AML-193 (cell line): ENCODE measurements at places on chromosomes 11 and 22.

GRCh38 chr22:48152164-48152775 lies 1389.8 kb downstream of the TBC1D22A start:
- DNase-seq, result no peak

GRCh38 chr11:12164061-12165014 lies 53.9 kb downstream of the MICAL2 start:
- no peak for DNase-seq

GRCh38 chr22:50675553-50676179 lies 3.0 kb downstream of the SHANK3 start:
- no peak for DNase-seq

- DNase-seq, result no peak
Measured at GRCh38 chr22:30861131-30861530, 107.4 kb downstream of the MORC2 start.

GRCh38 chr11:67499808-67500483 lies 5.2 kb downstream of the PITPNM1 start:
- DNase-seq, result no peak

GRCh38 chr11:24233041-24233440 lies 263.8 kb upstream of the LUZP2 start:
- DNase-seq, result no peak

DNA sequence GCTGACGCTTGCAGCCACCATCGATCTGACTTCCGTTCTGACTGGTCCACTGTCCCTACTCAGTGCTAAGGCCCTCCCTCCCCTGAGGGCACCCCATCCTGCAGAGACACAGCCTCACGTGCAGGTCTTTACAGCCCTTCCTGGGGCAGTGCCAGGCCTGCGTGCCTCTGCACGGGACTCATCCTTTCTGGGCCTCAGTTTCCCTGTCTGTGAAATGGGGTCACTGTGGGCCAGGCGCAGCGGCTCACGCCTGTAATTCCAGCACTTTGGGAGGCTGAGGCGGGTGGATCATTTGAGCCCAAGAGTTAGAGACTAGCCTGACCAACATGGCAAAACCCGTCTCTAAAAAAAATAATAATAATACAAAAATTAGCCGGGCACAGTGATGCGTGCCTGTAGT lies 17.8 kb upstream of the PARVG start:
- DNase-seq, result no peak

DNA sequence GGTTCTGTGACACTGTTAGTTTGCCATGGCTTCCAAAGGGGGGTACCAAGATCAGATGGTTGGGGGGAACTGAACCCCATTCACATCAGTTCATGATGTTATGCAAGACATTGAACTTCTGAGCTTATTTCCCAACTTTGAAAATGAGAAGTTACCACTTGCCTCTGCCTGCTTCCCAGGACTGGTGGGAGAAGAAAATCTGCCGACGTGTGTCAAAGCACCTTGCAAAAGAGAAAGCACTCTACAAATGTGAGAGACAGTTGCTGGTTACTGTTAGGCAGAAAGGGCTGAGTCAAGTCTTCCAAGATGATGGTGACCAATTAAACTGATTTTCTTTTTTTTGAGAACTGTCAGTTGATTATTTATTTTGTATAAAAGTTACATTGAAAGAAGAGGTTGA lies 45.6 kb downstream of the SMCO4 start:
- peak; percentile 39 for DNase-seq

- DNase-seq, result no peak
Measured at GRCh38 chr22:20191000-20191515, 40.2 kb upstream of the CCDC188 start.

DNA sequence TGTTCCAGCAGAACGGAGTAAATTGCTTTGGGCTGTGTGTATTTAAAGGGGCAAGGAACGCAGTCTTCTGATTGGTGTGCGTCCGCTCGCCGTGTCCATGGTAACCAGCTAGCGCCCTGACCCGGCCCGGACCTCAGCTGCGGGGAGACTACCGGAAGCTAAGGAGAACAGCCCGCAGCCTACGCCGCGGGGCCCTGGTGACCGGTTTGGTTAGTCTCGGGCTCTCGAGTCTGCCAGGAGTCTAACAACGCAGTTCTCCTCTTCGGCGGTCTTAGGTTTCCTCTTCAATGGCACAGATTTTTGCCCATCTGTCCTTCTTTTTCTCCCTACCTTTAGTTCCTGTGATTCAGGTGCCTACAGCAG lies 3.5 kb upstream of the OR56A3 start:
- no peak for DNase-seq

DNA sequence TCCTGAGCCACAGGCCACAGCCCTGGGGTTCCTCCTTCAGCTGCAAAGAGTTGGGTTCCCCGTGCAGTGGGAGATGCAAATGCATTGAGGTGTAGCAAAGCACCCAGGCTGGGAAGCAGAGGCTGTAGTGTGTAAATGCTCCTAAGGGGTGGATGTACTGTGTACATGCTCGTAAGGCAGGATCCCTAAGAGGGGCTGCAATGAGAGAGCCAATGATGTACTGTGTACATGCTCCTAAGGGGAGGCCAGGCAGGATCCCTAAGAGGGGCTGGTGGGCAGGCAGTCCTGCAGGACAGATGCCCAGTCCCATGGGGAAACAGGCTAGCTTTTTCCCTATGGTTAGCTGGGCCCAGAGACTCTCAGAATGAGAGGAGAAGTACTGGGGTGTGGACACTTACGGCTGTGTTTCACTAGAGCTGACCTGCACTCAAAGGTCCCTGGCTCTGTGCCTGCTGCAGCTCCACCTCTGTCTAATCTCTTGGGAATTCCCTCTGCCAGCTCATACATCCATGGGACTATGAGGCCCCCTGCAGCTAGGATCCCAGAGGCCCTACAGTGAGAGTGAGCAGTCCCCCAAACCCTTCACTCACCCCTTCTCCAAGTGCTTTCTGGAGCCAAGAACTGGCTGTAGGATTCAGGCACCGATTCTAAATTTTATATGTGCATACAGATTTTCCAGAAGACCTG lies 261.9 kb upstream of the LUZP2 start:
- DNase-seq, result no peak

GRCh38 chr11:22510010-22510409 lies 115.6 kb downstream of the FANCF start:
- no peak for DNase-seq

DNA sequence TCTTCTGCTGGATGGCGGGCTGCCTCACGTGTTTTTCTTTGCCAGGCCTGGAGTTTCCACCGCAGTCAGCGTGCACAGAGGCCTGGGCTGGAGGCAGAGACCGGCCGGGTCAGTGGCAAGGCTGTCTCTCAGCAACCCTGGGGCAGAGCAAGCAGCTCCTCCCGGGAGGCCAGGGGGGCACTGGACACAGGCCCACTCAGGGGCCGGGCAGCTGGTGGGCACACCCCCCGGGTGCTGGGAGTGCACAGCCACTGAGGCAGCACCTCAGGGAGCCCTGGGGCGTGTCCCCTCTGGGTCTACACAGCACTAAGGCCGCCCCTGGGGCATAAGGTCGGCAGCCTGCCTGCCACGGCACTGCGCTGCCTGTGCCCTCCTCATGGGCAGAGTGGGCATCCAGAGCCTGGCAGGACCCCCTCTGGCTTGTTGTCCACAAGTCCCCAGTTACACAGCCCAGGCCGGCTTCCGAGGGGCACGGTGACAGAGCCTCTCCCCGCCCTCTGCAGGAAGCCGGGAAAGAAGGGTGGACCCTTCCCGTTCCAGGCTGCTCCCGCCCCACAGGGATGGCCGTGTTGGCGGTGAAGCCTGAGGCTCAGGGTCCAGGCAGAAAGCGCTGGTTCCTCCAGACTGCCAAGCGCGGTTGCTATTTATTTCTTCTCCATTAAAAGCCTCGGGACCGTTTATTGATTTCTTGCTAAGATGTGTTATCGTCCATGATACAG lies 18.5 kb upstream of the TH start:
- no peak for DNase-seq

- no peak for DNase-seq
Measured at GRCh38 chr11:61079416-61080150, 22.7 kb upstream of the CD5 start.

GRCh38 chr11:12902791-12903486 lies 106.2 kb upstream of the RASSF10 start:
- DNase-seq, result no peak

GRCh38 chr22:43392385-43392989 lies 19.3 kb upstream of the MPPED1 start:
- no peak for DNase-seq

DNA sequence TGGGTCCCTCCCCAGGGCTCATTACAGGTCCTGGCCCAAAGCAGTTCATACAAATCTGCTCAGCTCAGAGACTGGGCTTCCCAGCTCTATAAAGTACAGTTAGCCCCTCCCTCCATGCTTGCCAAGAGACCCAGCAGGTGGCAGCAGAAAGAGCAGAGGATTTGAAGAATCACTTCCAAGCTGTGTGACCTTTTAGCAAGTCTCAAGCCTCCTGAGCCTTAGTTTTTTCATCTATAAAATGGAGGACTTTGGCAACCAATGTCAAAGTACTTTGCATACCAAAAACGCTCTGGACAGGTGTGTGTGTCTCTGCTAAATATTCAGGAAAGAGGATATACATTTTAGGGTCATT lies 26.6 kb downstream of the RELT start:
- DNase-seq, result peak; percentile 48

- peak; percentile 79 for DNase-seq
Measured at GRCh38 chr22:39343259-39344045, 6.3 kb upstream of the SYNGR1 start.

DNA sequence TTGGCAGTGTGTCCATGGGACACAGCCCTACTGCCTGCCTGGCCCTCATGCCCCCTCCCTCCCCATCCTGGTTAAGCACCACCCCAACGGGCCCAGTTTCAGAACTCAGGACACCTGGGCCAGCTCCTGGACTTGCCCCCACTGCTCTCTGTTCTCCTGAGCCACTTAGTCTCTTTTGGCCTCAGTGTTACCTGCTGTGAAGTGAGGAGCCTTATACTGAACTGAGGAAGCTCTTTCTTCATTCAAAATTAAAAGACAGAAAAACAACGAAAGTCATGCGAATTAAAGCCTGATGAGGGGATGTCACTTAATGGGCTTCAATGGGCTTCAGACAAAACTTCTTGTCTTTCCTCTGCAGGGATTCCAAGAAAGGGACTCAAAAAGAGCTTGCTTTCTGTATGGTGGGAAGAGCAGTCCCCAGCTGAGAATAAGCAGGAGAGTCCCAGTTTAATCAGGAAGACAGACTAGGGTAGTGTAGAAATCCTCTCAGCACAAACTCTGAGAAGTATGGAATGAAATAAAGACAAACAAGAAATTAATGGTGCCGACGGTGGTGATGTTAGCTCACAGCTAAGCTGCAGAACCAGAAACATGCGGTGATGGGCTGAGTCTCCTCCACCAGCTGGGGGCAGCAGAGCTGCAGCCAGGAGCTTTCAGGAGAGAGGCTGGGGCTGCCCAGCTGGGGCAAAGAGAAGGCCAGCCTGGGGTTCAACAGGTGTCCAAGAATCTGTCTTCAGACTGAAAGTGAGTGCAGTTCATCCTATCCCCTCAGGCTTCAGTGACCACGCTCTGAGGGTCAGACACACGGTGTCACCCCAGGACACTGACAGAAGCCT lies 101.0 kb downstream of the GGTLC2 start:
- DNase-seq, result no peak

DNA sequence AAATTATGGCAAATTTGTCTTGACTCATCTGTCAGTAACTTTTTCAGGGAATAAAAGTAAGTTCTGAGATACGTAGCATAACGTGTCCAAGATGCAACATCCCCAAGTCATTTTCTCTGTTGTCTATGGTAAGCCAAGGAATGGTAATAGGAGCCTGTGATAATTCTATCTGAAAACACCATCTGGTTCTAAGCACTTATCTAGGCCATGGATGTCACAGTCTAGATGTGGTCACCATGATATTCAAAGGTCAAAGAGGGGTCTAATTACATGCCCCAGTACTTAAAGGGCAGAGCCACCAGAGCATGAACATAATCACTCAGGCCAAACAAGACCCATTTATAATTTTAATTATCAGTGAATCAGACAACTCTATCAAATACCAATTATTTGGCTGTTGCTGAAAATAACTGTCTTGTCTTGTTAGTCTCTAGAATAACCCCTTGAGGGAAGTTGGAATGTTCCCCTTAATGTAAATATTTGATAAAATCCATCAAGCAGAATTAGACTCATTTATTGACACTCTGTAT lies 225.1 kb upstream of the MPPED2 start:
- DNase-seq, result no peak

GRCh38 chr22:19525116-19525660 lies 978 bp upstream of the CLDN5 start:
- no peak for DNase-seq

DNA sequence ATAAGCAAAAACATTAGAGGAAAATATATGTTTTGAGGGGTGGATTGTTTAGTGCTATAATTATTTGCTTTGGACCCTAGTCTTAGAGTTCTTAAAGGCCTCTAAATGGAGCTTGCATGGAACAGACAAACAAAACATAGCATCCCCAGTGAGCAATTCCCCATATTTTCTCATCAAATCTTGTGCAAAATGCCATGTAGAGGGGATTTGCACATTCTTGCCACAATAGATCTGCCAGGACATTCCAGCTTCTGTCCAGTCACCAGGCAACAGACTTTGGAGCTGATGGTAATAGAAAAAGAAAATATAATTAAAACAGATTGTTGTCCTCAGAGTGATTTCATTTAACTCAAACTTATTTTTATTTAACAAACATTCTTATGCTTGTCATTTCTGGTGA lies 360.3 kb upstream of the PDGFD start:
- no peak for DNase-seq

DNA sequence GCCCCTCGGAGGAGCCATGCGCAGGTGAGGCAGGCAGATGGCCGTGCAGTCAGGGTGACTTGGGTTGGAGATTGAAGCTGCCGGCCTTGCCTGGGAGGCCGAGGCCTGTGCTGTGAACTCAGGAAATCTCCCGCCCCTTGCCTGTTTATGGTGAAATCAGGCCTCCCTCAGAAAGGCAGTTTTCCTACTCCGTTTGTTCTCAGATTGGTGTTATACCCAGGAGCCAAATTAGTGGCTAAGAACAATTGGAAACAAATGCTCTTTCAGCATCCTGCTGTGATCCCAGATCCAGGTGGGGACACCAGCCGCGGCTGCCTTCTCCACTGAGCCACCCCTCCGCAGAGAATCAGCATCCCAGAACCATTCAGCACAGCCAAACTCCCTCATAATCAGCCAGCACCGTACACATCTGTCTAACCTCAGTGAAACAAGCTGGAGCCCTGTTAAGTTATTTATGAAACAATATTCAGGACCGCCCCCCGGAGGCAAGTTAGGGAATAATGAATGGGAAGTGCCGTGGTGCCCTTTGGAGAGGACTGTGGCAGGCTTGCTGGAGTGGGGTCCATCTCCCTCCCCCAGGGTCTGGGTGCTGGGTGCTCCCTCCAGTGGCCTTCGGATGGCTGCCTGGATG lies 60.0 kb downstream of the PKNOX2 start:
- no peak for DNase-seq

DNA sequence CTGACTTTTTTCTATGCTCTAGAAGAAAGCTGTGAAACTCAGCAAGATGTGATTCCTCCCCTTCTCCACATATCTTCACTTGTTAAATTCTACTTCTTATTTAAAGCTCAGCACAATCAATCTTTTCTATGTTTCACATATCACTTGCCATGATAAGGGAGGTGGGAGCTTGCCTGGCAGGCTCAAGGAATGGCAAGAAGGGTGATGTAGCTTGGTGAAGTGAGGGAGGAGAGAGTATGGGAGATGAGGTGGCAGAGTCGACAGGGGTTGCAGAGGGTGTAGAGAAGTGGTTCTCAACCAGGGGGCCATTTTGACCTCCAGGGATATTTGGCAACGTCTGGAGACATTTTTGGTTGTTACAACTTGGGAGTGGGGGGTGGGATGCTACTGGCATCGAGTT lies 120.6 kb upstream of the TIMP3 start:
- DNase-seq, result no peak

- peak; percentile 44 for DNase-seq
Measured at GRCh38 chr11:103601225-103601846, 435.1 kb upstream of the DDI1 start.

GRCh38 chr11:47797633-47798032 lies 30.5 kb upstream of the FNBP4 start:
- DNase-seq, result no peak
